ENCODE measurements at places on chromosomes 6 and 20.

DNA sequence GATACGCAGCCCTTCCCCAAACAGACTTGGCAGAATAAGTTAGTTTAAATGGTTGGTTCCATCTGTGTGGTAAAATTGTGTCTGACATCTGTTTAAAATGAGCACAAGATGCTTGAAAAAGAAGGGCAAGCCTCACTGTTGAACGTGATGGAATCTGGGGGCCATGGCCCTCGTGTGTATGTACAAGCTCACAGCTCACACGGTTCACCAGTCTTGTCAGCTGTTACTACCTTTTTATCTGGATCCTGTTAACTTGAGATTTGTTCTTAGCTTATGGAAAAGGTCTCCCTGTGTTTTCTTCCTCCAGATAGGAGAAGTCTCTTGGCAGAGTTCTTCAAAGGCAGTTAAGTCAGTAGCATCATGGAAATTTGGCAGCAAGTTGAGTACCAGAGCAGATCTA is 270.6 kb downstream of the KHDC1L start:
- H3K27ac ChIP-seq = no peak overlapping the region
- no peak overlapping the region for H3K4me3 ChIP-seq
- DNase-seq = no peak
- no peaks in the 10 kb centered on the region for H3K36me3 ChIP-seq

DNA sequence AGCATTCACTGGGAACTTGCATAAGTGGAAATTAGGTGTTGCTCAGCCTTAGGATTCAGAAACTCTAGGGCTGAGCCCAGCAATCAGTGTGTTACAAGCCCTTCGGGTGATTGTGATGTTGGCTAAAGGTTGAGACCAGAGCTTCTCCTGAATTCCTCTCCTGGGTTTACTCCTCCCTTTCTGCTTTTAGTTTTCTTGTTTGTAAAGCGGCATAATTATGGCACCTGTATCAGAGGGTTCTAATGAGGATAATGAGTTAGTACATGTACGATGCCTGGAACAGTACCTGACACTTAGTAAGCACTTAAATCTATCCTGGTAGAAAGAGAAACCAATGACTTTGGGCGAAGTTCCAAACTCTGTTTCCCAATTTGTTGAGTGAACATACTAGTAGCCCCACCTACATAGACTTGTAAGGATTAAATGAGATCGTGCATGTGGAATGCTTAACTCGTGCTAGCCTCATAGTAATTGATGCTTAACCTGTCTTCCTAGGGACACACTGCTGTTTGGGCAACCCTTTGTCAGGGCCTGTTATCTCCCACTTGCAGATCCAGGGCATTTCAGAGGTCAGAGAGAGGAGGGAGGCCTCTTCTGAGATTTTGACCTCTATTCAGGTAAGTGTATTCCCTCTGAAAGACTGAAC is 932 bp upstream of the EZR start:
- H3K27ac ChIP-seq = no peak overlapping the region
- peaks cover 4% of the 10 kb centered on the region for H3K4me1 ChIP-seq
- no peak overlapping the region for H3K4me3 ChIP-seq
- H3K36me3 ChIP-seq = no peaks in the 10 kb centered on the region
- DNase-seq = no peak

DNA sequence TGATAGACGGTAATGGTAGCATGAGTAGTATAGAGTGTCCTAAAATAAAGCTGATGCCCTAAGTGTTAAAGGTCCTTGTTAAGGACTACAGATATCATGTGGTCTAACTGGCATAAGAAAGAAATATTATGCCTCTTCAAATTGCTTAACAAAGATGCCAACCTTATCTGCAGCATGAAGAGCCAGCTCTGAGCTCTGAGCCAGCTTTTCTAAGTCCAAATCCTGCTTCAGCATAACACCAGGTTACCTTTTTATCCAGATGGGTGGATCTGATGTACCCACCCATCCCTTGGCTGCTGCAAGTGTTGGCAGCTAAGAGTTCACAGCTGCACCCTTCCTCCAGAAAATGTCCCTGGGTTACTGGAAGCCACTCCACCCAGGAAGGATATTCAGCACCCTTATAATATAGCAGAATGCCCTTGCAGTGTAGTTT is 83.8 kb downstream of the TENT5A start:
- H3K27me3 ChIP-seq = no peaks in the 10 kb centered on the region
- no peak overlapping the region for H3K4me3 ChIP-seq
- no peak overlapping the region for H3K27ac ChIP-seq
- H3K36me3 ChIP-seq = no peaks in the 10 kb centered on the region
- no peak for DNase-seq

GRCh38 chr20:20582734-20583133 is 129.7 kb downstream of the RALGAPA2 start:
- peaks cover 27% of the 10 kb centered on the region for H3K36me3 ChIP-seq
- H3K27me3 ChIP-seq = no peaks in the 10 kb centered on the region
- no peak for DNase-seq
